RWPE2 (cell line): ENCODE measurements at places on chromosomes 1 and 21.
A peak's percentile ranks its signal among the peaks of the same experiment; 100 is the strongest.

DNA sequence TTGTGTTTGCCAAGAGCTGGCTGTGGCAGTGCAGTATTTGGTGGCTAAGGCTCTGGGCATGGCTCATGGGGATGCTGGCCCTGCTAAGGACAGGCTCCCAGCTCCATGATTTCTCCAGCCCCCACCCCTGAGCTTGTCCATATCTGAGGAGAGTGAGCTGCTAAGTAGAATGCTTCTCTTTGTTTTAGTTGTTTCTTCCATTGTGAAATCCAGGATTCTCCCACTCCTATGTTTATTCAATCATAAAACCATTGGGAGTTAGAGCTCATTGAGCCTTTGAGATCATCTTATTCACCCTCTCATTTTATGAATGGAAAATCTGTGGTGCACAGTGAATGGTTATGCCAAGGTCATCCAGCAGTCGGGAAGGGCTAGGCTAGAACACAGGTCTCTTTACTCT is 188.8 kb downstream of the TNR start:
- no peak for DNase-seq

GRCh38 chr1:98371764-98372163 is 289.8 kb upstream of the SNX7 start:
- DNase-seq, result no peak

DNA sequence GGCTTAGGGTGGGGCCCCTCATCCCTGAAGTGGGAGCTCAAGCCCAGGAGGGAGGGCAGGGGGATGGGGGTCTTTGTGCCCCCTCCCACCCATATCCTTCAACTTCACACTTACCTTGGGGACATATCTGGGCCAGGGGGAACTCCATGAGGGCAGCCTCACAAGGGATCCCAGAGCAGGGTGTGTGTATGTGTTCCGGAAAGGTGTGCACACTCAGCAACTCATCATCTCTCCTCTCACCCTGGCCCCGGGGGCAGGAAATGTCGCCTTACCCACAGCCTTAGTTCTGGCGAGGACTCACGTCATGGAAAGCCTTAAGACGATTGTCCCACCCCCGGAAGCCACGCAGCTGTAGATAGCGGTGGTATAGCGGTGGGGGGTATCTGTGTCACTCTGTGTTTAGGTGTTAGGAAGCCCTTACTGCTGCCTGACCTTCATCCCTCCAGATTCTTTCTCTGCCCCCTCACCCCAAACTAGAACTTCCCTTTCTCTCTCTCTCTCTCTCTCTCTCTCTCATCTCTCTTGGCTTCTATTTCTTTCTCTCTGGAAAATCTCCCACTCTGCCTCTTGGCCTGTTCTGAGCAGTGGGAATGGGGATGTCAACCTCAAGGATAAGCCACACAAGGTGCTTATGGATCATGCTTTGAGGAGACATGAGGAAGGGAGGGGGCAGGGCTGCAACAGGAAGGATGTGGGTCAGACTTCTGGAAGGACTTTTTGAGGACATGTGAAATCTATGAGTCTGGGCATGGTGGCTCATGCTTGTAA is at the start of gene SH2D2A:
TSS of gene SH2D2A (minus strand) at position 288 of the 768 bp plus-strand sequence. CDS start at position 148, 140 bp downstream.
- peak; percentile 63 for DNase-seq

GRCh38 chr1:174017231-174017970 is 4.8 kb downstream of the RC3H1 start:
- DNase-seq, result no peak

DNA sequence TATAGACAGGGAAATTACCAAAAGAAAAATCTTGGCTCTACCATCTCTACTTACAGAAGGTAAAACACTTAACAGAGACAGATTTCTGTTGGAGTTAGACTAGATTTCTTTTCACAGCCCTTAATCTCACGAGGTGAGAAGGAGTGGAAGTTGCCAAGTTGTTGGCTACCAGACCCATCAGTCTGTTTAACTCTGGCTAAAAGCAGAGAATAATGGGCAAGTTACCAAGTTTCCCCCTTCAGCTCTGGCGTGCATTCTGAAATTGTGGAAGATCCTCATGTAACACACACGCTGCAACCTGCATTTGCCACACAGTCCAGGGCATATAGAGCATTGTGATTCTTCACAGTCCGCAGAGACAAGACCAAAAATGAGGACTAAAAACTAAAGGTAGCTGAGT is 49.3 kb downstream of the STX6 start:
- no peak for DNase-seq

DNA sequence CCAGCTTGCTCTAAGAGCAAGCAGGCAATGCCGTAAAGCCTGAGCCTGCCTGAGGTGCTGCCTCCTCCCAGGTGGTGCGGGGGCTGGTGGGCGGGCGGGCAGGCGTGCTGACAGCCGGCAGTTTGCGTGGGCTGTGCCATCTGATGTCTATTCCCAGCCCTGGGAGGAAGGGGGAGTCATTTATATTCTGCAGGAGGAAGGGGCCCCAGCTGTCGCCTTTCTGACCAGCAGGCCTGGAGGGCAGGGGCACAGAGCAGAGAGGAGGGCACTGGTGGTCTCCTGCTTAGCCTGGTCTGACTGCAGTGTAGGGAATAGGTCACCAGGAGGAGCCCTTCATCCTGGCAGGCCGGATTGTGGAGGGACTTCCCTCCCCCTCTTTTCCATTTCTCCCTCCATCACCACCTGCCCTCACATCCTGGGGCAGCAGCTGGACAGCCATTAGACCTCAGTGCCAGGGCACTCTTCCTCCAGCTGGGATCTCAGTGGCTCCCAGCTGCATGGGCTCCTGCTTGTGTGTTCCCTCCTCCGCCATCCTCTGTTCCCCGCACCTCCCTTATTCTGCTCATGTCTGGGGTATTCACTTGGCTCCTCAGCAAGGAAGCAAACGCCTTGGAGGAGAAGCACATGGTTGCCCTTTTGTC is 4.4 kb downstream of the CYB561D1 start:
- DNase-seq, result no peak

DNA sequence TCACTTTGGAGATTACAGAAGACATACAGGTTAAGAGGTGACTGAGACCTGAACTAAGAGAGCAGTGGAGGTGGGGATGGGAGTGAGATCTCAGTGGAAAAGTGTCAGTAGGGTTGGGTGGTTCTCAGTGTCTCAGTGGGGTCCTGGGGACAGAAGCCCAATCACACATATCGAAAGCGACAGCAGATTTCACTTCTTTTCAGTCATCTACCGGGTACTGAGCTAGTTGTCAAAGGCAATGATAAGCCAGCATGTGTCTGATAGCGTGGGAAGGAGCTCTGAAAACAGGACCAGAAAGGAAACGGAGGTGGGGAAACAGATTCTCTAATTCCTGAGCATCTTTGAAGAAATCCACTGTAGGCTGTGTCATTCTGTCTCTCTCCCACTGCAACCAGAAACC is 59.5 kb downstream of the RHOU start:
- DNase-seq, result no peak

GRCh38 chr1:3312310-3312897 is 142.1 kb upstream of the ARHGEF16 start:
- no peak for DNase-seq

GRCh38 chr21:44810779-44811178 is 7.1 kb downstream of the SUMO3 start:
- no peak for DNase-seq

GRCh38 chr1:204180133-204180532 is 14.0 kb upstream of the REN start:
- no peak for DNase-seq

DNA sequence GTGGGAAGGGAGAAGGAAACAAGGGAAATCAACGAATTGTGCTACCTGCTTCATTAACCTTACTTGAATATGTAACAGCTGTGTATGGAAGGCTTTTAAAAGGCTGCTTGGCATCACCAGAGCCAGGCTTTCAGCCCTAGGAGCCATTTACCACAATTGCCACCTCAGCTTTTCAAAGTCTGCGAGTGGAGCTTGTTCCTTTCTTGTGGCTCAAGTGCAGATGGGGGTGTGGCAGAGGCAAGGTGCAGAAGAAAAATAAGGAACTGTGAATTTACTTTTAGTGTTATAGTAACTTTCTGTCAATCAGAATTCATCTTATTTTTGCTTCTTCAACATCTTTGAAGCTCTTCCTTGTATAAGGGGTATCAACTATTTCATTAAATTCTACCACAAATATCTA is 17.6 kb downstream of the CLCA2 start:
- DNase-seq, result no peak

GRCh38 chr1:174413632-174414031 is 34.1 kb upstream of the GPR52 start:
- no peak for DNase-seq

DNA sequence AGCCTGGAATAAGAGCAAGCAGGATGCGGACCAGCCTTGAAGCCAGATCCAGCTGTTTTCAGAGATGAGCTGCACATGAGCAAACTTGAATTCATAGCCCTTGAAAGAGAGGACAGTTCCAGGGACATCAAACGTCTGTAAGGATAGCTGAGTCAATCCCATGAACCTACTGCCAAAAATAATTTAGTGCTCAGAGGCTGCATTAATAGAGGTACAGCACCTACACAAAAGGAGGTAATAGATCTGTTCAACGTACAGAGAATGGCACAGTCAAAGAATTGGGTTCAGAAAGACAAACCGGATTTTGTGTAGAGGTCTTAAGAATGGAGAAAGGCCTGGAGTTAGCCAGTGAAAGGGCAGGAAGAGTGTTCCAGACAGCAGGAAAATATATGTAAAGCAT is 110.8 kb upstream of the ZC3H12A start:
- DNase-seq, result no peak

DNA sequence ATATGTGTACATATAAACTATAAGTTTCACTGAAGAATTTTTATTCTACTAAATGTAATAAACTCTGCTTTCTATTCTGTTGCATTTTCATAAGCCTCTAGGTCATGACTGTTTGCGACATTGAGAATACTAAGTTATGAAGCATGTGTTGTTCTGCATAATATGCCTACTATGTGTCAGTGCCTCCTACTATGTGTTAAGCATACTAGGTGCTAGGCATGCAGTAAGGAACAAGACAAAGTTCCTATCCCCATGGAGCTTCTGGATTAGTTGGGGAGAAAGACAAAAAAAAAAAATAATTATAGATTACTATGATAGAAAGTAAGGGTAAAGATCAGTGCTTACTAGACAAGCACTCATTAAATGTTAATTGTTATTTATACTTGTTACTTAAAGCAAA is 1.3 kb downstream of the SDCCAG8 start:
- no peak for DNase-seq

GRCh38 chr1:234921266-234922062 is 207.2 kb downstream of the TOMM20 start:
- no peak for DNase-seq

GRCh38 chr21:38343691-38344090 is 86.9 kb downstream of the KCNJ15 start:
- DNase-seq, result no peak

- DNase-seq, result no peak
Measured at GRCh38 chr1:115865704-115866380, 24.9 kb upstream of the NHLH2 start.

DNA sequence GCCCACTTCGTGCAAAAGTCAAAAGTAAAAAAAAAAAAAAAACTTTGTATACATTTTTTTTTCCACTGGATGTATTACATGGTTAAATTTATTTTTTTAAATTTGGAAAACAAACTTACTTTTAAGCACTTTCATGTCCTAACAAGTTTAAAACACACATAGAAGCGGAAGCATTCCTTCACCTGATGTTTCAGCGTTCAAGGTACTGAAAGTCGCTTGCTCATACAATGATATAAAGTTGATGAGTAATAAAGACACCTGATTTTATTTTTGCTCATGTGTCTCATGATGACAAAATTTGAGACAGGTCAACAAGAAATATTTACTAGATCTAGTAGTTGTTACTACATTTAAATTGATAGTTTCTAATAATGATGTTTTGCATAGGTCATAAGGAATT is 35.5 kb downstream of the ADAMTS1 start:
- no peak for DNase-seq

GRCh38 chr1:89939693-89940438 is 55.0 kb upstream of the ZNF326 start:
- DNase-seq, result no peak

GRCh38 chr1:18643154-18644012 is 12.7 kb downstream of the PAX7 start:
- no peak for DNase-seq

DNA sequence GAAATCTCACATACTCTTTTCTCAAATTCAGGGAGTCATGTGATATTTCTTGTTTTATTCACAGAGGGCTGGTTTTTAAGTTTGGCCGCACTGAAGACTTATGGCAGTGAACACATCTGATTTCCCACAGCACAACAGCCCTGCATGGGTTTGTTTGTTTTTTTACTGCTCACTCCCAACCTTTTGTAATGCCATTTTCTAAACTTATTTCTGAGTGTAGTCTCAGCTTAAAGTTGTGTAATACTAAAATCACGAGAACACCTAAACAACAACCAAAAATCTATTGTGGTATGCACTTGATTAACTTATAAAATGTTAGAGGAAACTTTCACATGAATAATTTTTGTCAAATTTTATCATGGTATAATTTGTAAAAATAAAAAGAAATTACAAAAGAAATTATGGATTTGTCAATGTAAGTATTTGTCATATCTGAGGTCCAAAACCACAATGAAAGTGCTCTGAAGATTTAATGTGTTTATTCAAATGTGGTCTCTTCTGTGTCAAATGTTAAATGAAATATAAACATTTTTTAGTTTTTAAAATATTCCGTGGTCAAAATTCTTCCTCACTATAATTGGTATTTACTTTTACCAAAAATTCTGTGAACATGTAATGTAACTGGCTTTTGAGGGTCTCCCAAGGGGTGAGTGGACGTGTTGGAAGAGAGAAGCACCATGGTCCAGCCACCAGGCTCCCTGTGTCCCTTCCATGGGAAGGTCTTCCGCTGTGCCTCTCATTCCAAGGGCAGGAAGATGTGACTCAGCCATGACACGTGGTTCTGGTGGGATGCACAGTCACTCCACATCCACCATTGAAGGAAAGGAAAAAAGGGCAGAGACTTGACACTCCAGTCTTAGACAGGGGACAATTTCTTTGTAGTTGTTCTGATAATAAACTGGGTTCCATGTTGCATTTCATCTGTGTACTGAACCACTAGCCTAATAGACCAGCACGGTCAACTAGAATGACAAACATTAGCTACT is 22.8 kb downstream of the TMEM50A start:
- DNase-seq, result no peak

GRCh38 chr1:224865510-224865909 is 64.0 kb upstream of the DNAH14 start:
- DNase-seq, result no peak

GRCh38 chr1:106393046-106393445 is 663.4 kb upstream of the PRMT6 start:
- DNase-seq, result no peak

- no peak for DNase-seq
Measured at GRCh38 chr21:31234936-31235335, 109.1 kb downstream of the TIAM1 start.

DNA sequence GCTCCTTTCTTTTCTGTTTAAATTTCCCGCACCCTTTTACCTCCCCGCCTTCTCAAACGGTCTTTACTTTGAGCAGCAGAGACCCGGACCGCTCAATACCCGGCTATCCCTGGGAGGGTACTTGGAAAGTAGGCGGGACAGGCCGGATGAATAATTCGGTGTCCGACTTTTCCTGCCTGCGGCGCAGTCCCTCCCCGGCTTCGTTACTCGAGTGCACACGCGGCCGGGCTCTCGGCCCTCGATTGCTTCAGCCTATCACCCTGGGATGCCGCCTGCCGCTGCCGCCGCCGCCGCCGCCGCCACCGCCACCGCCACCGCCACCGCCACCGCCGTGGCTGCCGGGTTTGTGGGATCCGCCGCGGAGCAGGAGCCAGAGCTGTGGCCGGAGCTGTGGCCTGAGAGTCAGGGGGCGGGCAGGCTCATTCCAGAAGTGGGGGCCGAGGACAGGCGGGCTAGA is 382 bp upstream of the RASAL2 start:
- peak; percentile 95 for DNase-seq

- no peak for DNase-seq
Measured at GRCh38 chr1:162191396-162192305, 122.2 kb downstream of the NOS1AP start.

GRCh38 chr1:156480411-156481192 is 20.0 kb downstream of the MEF2D start:
- no peak for DNase-seq
